ENCODE measurements at places on chromosomes 1 and 21. TPM values are rescaled to one million over a fixed set of nuclear protein-coding genes. Genes with fewer than 3 reads are reported as not detected.
A peak's percentile ranks its signal among the peaks of the same experiment; 100 is the strongest.

GRCh38 chr1:84598846-84599741 lies 24.9 kb upstream of the CTBS start:
- no peaks in the 10 kb centered on the region for H3K27me3 ChIP-seq
- H3K4me1 ChIP-seq, result peaks cover 18% of the 10 kb centered on the region
- no peak for DNase-seq
- no peaks in the 10 kb centered on the region for H3K36me3 ChIP-seq

- DNase-seq, result no peak
- H3K36me3 ChIP-seq, result no peaks in the 10 kb centered on the region
- H3K4me1 ChIP-seq, result peaks cover 7% of the 10 kb centered on the region
- H3K4me3 ChIP-seq, result no peak overlapping the region
- H3K27ac ChIP-seq, result peak overlapping the region; percentile 81
Measured at GRCh38 chr1:184867866-184868689, 106.2 kb downstream of the NIBAN1 start.

Gene GFI1
- total RNA-seq, result not detected

DNA sequence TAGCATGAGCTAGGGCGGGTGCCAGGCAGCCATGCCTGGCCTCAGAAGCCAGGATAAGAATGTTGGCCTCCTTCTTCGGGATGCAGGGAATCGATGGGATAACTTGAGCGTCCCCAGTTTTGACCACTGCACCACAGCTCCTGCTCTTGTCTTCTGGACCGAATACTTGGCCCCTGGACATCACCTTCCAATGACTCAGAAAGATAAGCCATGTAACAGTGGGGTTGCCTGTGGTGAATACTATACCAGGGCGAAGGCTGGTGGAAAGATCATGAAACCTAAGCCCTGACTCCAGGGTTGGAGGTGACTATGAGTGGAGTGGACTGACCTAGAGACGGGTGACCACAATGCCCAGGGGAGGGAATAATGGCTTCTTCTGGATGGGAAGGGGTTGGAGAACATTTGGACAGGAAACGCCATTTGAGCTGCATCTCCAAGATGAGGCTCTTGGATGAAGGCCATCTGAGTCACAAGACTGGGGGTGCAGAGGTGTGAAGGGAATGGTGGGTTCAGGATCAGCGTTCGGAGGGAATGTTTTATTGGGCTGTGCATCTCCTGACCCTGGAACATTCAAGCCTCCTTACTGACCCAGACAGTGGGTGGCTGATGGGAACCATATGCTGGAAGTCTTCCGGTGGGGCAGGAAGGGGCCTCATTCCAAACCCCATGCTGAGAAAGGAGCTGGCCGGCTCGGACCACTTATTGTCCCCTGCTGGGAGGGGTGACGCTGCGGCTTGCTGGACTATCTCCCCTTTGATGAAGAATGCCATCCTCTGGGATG lies 18.5 kb upstream of the KCNE2 start:
- peak overlapping the region; percentile 66 for H3K27ac ChIP-seq
- H3K4me3 ChIP-seq, result no peak overlapping the region
- no peak for DNase-seq
- peaks cover 3% of the 10 kb centered on the region for H3K4me1 ChIP-seq
- no peaks in the 10 kb centered on the region for H3K27me3 ChIP-seq

- no peaks in the 10 kb centered on the region for H3K36me3 ChIP-seq
- no peaks in the 10 kb centered on the region for H3K4me1 ChIP-seq
- DNase-seq, result no peak
- H3K4me3 ChIP-seq, result no peak overlapping the region
- H3K27me3 ChIP-seq, result no peaks in the 10 kb centered on the region
Measured at GRCh38 chr1:219433001-219433400, 179.9 kb downstream of the ZC3H11B start.

- H3K27me3 ChIP-seq, result no peaks in the 10 kb centered on the region
- H3K27ac ChIP-seq, result no peak overlapping the region
- H3K4me1 ChIP-seq, result no peaks in the 10 kb centered on the region
- DNase-seq, result no peak
- H3K36me3 ChIP-seq, result no peaks in the 10 kb centered on the region
Measured at GRCh38 chr1:230407351-230407750, 18.8 kb downstream of the PGBD5 start.

GRCh38 chr1:7705048-7705907 lies 65.8 kb upstream of the VAMP3 start:
- H3K4me3 ChIP-seq, result peak overlapping the region; percentile 64
- peaks cover 7% of the 10 kb centered on the region for H3K4me1 ChIP-seq
- no peaks in the 10 kb centered on the region for H3K27me3 ChIP-seq
- no peak overlapping the region for H3K27ac ChIP-seq
- no peaks in the 10 kb centered on the region for H3K36me3 ChIP-seq

- H3K36me3 ChIP-seq, result no peaks in the 10 kb centered on the region
- peaks cover 12% of the 10 kb centered on the region for H3K4me1 ChIP-seq
- H3K4me3 ChIP-seq, result no peak overlapping the region
- H3K27ac ChIP-seq, result no peak overlapping the region
Measured at GRCh38 chr1:44044071-44044801, 13.0 kb upstream of the SLC6A9 start.

- H3K36me3 ChIP-seq, result peaks cover 27% of the 10 kb centered on the region
- no peaks in the 10 kb centered on the region for H3K27me3 ChIP-seq
- DNase-seq, result peak; percentile 55
- H3K4me1 ChIP-seq, result peaks cover 33% of the 10 kb centered on the region
Measured at GRCh38 chr1:230842801-230843200, 25.5 kb downstream of the C1orf198 start.

- H3K4me1 ChIP-seq, result peaks cover 13% of the 10 kb centered on the region
- no peaks in the 10 kb centered on the region for H3K36me3 ChIP-seq
- no peak for DNase-seq
- no peaks in the 10 kb centered on the region for H3K27me3 ChIP-seq
- peak overlapping the region; percentile 93 for H3K27ac ChIP-seq
Measured at GRCh38 chr1:183304440-183305107, 113.6 kb downstream of the NMNAT2 start.

Gene AGTRAP
- total RNA-seq, result 95.6 TPM

GRCh38 chr1:97649591-97649990 lies 271.2 kb downstream of the DPYD start:
- no peak overlapping the region for H3K4me3 ChIP-seq
- H3K4me1 ChIP-seq, result no peaks in the 10 kb centered on the region
- DNase-seq, result no peak
- H3K27me3 ChIP-seq, result no peaks in the 10 kb centered on the region
- H3K27ac ChIP-seq, result no peak overlapping the region

DNA sequence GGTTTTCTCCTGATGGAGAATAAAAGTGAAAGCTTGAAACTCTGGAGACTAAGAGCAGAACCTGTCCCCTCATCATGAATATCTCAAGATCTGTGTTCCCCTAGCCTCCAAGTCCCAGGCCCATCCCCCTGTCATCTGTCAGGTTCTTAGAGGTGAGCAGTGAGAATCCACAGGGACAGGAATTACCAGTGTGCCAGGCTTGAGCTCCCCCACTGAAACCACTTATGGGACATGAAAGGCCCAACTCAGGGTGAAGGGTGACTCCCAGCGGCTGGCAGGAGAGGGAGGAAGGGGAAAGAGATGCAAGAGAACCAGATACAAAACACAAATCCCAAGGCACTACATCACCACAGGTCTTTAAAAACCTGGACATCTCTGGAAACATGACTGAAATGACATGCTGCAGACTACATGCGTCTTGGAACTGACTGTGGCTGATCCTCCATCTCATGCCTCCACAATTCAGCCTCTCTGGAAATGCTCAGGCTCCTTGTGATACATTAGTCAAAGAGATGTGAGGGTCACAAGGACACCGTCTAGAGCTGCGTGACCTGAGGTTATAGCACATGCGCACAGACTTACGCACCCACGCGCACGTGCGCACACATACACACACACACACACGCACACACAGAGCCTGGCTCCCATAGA lies 6.8 kb upstream of the LY9 start:
- no peaks in the 10 kb centered on the region for H3K4me1 ChIP-seq
- DNase-seq, result no peak
- no peak overlapping the region for H3K4me3 ChIP-seq
- no peaks in the 10 kb centered on the region for H3K36me3 ChIP-seq
- H3K27me3 ChIP-seq, result no peaks in the 10 kb centered on the region

Gene CDC42
- 111 TPM for total RNA-seq

Gene HES3
- not detected for total RNA-seq

- no peaks in the 10 kb centered on the region for H3K27me3 ChIP-seq
- H3K27ac ChIP-seq, result no peak overlapping the region
- H3K36me3 ChIP-seq, result no peaks in the 10 kb centered on the region
- peak; percentile 69 for DNase-seq
- H3K4me1 ChIP-seq, result no peaks in the 10 kb centered on the region
Measured at GRCh38 chr1:204791453-204792353, 79.0 kb upstream of the NFASC start.

- no peaks in the 10 kb centered on the region for H3K27me3 ChIP-seq
- no peaks in the 10 kb centered on the region for H3K36me3 ChIP-seq
- DNase-seq, result no peak
- H3K4me3 ChIP-seq, result no peak overlapping the region
Measured at GRCh38 chr1:237074371-237075117, 32.6 kb downstream of the RYR2 start.

GRCh38 chr1:117967477-117967876 lies 37.9 kb downstream of the WDR3 start:
- H3K4me1 ChIP-seq, result no peaks in the 10 kb centered on the region
- H3K36me3 ChIP-seq, result no peaks in the 10 kb centered on the region
- no peak overlapping the region for H3K4me3 ChIP-seq
- H3K27me3 ChIP-seq, result no peaks in the 10 kb centered on the region
- DNase-seq, result no peak

DNA sequence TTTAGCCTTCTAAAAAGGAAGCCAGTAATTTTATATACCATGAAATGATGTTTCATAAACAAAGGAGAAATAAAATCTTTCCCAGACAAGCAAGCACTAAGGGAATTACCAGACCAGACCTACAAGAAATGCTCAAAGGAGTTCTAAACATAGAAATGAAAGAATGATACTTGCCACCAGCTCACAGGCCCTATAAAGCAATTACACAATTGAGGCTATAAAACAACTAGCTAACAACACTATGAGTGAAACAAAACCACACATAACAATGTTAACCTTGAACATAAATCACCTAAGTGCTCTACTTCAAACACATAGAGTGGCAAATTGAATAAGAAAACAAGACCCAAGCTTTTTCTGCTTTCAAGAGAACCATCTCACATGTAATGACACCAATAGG lies 123.8 kb downstream of the BARHL2 start:
- H3K27me3 ChIP-seq, result no peaks in the 10 kb centered on the region
- no peak overlapping the region for H3K27ac ChIP-seq
- H3K4me3 ChIP-seq, result no peak overlapping the region
- H3K4me1 ChIP-seq, result no peaks in the 10 kb centered on the region
- no peak for DNase-seq

- no peaks in the 10 kb centered on the region for H3K36me3 ChIP-seq
- no peak overlapping the region for H3K4me3 ChIP-seq
- peaks cover 5% of the 10 kb centered on the region for H3K27me3 ChIP-seq
- no peak overlapping the region for H3K27ac ChIP-seq
Measured at GRCh38 chr21:34675871-34676270, 7.1 kb downstream of the CLIC6 start.

GRCh38 chr1:28792644-28793121 lies 19.3 kb upstream of the OPRD1 start:
- DNase-seq, result no peak
- H3K27ac ChIP-seq, result no peak overlapping the region
- H3K4me3 ChIP-seq, result no peak overlapping the region
- H3K27me3 ChIP-seq, result no peaks in the 10 kb centered on the region
- no peaks in the 10 kb centered on the region for H3K4me1 ChIP-seq
- H3K36me3 ChIP-seq, result no peaks in the 10 kb centered on the region

Gene XPR1
- total RNA-seq, result 41.6 TPM

DNA sequence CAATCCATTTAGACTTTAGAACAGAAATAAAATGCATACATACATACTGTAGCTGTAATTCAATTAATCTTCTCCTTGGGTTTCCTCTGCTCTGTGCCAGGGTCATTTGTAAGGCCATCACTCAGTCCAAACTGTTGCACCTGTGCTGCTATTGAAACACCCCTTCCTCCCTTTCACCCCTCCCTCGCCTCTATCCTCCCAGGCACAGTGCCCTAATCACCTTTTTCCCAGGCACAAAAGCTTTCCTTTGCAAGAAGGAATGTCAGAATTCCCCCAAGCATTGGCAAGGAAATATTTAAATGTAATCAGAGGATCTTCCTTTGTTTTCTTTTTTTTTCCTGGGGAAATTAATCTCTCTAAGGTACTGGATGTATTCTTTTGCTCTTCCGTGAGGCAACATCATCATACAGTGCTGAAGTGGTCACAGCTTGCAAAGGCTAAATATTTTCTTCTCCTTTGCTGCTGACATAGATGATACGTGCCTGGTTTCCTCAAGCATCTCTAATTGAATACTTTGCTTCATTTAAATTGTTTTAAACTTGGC lies 339.3 kb upstream of the NR5A2 start:
- H3K27me3 ChIP-seq, result no peaks in the 10 kb centered on the region
- no peak for DNase-seq
- no peak overlapping the region for H3K4me3 ChIP-seq
- H3K36me3 ChIP-seq, result no peaks in the 10 kb centered on the region
- H3K27ac ChIP-seq, result no peak overlapping the region

Gene MRAP
- not detected for total RNA-seq

DNA sequence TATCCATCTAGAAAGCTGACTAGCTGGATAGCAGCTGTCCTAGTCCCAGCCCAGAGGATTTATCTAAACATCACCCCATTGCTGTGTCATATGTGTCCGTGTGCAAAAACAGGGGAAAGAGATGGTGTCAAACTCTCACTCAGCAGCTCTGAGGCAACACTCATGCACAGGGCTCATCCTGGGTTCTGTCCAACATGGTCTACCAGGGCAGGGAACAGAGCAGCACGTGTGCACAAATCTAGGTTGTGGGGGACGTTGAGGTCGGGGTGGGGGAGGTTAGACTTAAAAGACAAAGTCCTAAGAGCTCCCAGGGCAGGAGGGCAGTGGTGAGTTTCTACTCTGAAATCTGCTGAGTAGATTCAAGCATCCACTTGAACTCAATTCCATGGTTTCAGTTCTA lies 16.2 kb downstream of the PI4KB start:
- peaks cover 35% of the 10 kb centered on the region for H3K36me3 ChIP-seq
- no peak overlapping the region for H3K4me3 ChIP-seq
- peaks cover 38% of the 10 kb centered on the region for H3K4me1 ChIP-seq
- DNase-seq, result no peak
- H3K27ac ChIP-seq, result peak overlapping the region; percentile 79

All from ascending aorta (tissue), 2 donors.